ENCODE measurements at places on chromosomes 7 and 10.

DNA sequence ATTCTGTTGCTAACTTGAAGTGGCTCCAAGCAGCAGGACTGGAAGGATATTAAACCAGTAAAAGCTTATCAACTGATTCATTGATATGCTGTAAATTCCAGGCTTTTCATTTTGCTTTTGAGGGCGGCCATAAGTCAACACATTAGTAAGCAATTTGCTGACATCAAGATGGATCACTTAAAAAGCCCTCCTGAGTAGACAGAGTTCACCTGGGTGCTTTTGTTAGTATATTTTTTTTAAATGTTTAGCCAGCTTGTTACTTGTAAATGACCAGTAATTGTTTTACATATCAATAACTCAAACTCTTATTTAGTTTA is 26.5 kb downstream of the RNF32 start:
- no peak for DNase-seq

- no peak for DNase-seq
Measured at GRCh38 chr7:356087-356486, 66.1 kb downstream of the FOXL3 start.

- DNase-seq: no peak
Measured at GRCh38 chr10:68492118-68492517, 20.3 kb upstream of the DNA2 start.

DNA sequence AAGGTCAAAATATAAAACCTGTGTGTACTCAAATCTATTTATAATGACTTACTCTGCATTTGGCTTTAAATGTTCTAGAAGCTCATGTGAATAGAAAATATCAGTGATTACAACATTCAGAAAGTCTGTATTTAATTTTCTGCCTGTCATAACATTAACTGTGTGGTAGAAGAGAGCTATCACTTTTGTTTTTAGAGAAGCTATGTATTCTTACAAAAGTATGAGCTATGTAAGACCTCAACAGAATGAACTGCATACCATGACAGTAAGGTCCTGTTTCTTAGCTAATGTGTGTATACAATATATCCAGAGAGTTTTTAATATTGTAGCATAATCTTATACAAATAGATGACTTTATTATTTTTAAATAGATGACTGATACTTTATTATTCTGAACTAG is 61.5 kb downstream of the PTN start:
- no peak for DNase-seq

DNA sequence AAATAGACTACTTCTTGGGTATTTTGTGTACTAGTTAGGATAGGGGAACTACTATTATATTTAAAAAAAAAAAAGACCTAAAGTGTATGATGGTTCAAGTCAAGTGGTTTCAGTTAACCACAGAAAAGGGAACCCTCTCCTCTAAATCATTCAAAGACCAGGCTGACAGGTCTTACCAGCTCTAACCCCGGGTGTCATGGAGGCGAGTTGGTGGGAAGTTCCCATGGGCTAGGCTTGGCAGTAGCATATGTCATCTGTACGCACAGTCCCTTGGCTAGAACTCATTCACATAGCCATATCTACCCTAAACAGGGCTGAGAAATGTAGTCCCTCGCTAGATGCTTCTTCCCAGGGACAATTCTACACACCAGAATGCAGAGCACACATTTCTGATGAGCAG is 37.7 kb upstream of the KCNMA1 start:
- no peak for DNase-seq

GRCh38 chr10:6195846-6196245 is 6.9 kb upstream of the PFKFB3 start:
- no peak for DNase-seq

GRCh38 chr7:150736864-150737263 is 354 bp upstream of the GIMAP5 start:
- no peak for DNase-seq

- no peak for DNase-seq
Measured at GRCh38 chr10:77045085-77045484, 592.5 kb downstream of the KCNMA1 start.

GRCh38 chr10:1403508-1404322 is 333.6 kb downstream of the ADARB2 start:
- no peak for DNase-seq

Measured in EL (cell line).